Activated T-cell treated with anti-CD3 and anti-CD28 coated beads for 48 hours (primary cell): ENCODE measurements at places on chromosomes 1 and 21.

GRCh38 chr1:154975409-154976059 lies 1.1 kb downstream of the CKS1B start:
- DNase-seq = peak; percentile 60

- DNase-seq = no peak
Measured at GRCh38 chr21:33007747-33008146, 18.0 kb upstream of the OLIG2 start.

- DNase-seq = no peak
Measured at GRCh38 chr21:16842696-16843035, 670.2 kb upstream of the CXADR start.

DNA sequence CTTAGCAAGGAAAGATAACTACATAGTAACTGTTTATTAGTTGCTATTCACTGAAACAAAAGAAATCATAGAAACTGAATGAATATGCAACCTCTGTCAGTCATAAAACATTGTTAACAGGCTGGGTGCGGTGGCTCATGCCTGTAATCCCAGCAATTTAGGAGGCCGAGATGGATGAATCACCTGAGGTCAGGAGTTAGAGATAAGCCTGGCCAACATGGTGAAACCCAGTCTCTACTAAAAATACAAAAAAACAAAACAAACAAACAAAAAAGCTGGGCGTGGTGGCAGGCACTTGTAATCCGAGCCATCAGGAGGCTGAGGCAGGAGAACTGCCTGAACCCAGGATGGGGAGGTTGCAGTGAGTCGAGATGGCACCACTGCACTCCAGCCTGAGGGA lies 44.1 kb downstream of the CRB1 start:
- DNase-seq = no peak

GRCh38 chr21:35203093-35203977 lies 154.2 kb upstream of the RUNX1 start:
- DNase-seq = no peak

- peak; percentile 22 for DNase-seq
Measured at GRCh38 chr1:21814241-21814918, 2.3 kb downstream of the LDLRAD2 start.

DNA sequence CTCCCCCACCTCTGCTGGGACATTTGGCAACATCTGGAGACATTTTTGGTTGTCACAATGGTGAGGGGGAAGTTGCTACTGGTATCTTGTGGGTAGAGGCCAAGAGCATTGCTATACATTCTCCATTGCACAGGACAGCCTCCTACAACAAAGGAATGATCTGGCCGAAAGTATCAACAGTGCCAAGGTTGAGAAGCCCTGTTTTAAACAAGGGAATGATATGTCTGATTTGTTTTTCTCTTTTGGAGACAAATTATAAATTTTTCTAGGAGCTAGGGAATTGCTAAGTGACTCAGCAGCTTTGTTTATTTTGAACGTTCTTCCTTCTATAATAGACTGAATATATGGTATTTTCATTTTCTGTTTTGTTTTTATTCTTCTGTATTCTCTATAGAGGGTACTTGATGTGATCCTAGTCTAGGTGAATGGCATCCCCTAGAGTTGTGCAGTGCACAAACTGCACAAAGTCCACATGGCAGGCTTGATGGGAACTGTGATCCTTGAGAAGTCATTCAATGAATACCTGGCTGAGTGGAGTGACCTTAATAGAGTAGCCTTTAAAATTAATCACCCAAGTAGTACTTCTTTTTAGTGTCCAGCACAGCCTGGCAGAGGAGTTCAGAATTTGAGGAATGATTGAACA lies 288.6 kb upstream of the USP24 start:
- DNase-seq = no peak

- DNase-seq = no peak
Measured at GRCh38 chr1:88800382-88801051, 90.8 kb downstream of the GTF2B start.
